ENCODE measurements at places on chromosomes 1 and 21.

DNA sequence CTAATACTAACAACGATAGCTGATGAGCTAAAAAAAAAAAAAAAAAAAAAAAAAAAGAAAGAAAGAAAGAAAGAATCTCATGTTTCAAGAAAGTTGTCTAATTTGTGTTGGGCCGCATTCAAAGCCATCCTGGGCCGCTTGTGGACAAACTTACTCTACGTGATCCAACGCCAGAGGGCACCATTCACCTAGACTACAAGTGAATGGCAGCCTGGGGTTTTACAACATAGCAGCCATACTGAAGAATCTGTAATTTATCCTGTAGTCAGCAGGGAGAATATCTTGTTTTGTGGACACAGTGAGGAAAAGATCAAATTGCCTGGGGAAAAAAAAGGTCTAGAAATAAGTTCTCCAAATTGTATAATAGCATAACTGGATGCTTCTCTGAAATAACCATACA is 47.0 kb downstream of the CYP2J2 start:
- DNase-seq = peak; percentile 60

GRCh38 chr1:51058858-51059257 is 43.2 kb upstream of the C1orf185 start:
- peak; percentile 16 for DNase-seq

- no peak for DNase-seq
These were observed 19.7 kb downstream of the SLC5A9 start for GRCh38 chr1:48242141-48242736.

DNA sequence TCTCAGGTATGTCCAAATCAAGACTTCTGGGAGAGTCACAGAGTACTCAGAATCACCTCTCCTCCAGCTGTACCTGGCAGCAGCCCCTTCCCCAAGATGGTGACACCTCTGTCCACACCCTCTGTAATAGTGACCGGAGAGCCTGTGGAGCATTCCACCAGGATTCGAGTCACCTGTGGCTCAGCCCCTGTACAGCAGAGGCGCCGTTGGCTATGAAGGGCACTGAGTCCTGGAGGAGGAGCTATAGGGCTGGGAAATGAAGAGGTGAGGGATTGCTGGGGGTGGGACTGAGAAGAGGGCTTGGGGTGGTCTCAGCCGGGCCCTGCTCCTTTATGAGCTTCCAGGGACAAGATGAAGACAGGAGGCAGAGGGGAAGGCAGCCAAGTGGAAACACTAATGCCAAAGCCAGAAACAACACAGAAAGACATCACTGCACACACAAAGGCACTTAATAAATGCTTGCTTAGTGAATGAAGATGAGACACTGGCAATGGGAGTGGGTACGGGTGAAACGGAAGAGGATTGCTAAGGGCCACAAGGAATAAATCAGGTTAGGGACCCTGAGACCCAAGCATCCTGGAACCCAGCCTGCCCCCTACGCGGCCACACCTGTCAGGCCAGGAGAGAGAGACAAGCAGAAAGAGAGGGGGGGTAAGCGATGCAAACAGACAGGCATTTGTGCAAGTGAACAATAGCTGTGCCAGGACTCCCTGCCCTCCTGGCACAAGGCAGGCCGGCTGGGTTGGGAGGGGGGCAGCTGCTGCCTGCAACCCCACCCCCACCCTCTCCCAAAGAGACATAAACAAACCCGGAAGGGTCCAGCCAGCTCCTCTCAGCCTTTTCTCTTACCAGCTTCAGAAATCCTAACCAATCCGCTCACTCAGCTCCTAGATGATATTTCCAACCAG is 3.9 kb downstream of the ARHGEF2 start:
- DNase-seq = no peak

GRCh38 chr1:89087241-89087640 is 22.2 kb upstream of the GBP1 start:
- DNase-seq = peak; percentile 5

DNA sequence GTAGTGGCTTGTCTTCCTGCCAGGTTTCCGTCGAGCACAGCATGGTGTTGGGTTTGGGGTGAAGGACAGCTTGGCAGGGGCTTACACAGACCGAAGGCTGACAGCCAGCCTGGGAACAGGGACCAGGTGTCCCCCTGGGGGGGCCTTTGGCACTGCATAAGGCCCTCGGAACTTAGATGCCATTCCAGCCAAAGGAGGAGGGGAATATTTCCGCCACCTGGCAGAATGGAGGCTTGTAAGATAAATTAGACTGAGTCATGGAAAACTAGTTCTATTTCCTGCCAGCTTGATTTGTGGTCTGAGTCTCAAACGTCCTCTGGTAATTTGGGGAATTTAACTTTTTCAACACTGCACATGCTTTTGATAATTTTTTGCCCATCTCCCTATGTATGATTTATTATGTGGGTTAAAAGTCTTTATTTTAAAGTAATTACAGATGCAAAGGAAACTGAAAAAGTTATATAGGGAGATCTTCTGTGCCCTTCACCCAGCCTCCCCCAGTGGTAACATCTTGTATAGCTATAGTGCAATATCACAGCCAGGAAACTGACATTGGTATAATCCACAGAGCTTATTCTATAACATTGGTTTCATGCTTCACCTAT is 11.5 kb upstream of the TMEM51 start:
- DNase-seq = no peak

GRCh38 chr1:185555743-185556142 is 178.4 kb upstream of the HMCN1 start:
- no peak for DNase-seq

GRCh38 chr21:14477133-14477532 is 69.0 kb downstream of the SAMSN1 start:
- DNase-seq = no peak

DNA sequence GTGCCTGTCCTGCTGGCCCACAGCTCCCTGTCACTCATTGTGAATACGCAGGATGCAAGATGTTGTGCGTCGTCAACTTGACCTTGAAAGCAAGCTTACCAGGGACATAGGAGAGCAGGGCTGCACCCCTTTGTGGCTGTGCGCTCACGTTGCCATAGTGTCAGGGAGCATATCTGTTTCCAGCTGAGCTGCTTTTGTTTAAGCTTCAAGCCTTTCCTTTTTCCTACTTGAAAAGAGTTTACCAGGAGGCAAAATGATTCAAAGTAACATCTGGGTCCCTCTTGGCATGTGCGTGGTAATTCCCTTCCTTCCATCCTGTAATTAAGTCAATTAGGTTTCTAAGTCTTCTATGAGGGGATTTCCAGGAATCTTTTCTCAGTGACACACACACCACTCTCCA is 537.1 kb downstream of the AJAP1 start:
- DNase-seq = no peak

DNA sequence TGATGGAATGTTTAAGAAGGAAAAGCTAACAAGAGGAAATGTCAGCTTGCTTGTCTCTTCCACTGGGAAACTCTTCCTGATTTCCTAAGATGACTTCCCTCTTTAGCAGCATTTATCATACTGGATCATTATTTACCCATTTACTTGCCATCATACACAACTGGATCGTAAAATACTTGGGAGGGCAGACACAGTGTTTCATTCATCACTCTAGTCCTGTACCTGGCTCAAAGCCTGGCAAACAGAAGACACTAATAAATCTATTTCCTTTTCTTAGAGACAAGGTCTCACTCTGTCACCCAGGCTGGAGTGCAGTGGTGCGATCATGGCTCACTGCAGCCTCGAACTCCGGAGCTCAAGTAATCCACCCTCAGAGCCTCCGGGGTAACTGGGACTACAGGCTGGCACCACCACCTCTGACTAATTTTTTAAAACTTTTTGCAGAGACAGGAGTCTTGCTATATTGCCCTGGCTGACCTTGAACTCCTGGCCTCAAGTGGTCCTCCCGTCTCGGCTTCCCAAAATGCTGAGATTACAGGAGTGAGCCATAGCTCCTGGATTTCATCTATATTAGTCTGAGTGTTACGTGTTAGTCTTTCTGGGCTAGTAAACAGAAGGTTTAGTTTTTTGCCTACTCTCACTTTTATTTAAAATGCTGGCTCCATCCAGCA is 574.6 kb downstream of the SMYD3 start:
- no peak for DNase-seq

DNA sequence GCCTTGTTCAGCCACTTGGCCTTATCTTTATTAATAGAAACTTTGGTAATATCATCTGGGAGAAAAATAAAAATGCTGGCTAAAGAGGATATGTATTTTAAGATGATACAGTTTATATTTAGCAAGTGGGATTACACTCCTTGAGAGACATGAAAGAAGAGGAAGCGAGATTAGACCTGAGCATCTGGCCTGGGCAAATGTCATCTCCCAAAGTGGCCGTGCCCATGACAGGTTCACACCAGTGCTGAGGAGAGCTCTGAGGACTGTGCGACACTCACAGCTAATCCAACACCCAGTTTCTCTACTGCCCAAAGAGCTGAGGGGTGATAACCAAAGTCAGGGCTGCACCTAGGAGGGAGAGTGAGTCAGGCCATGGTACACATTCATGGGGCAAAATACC is 121.7 kb upstream of the DUSP10 start:
- DNase-seq = no peak

DNA sequence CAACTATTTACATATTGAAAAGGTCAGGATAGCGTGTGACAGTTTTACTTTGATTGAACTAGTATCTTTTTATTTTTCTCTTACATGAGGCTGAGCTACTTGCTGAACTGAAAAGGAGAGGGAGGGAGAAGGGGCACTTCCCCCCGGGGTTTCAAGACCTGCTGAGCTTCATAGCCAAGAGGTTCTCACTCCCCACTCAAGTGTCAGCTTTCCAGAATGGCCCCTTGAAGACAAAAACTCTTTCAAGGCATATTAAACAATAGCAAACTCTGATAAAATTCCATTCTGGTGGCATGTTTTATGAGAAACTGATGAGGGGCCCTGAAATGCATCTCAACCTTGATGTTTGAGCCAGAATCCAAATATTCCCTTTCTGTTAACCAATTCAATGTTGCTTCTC is 143.0 kb downstream of the KAZN start:
- no peak for DNase-seq

GRCh38 chr1:7050751-7051665 is 265.8 kb downstream of the CAMTA1 start:
- DNase-seq = no peak

- no peak for DNase-seq
These were observed 927.5 kb downstream of the ADGRL2 start for GRCh38 chr1:82728206-82728605.

DNA sequence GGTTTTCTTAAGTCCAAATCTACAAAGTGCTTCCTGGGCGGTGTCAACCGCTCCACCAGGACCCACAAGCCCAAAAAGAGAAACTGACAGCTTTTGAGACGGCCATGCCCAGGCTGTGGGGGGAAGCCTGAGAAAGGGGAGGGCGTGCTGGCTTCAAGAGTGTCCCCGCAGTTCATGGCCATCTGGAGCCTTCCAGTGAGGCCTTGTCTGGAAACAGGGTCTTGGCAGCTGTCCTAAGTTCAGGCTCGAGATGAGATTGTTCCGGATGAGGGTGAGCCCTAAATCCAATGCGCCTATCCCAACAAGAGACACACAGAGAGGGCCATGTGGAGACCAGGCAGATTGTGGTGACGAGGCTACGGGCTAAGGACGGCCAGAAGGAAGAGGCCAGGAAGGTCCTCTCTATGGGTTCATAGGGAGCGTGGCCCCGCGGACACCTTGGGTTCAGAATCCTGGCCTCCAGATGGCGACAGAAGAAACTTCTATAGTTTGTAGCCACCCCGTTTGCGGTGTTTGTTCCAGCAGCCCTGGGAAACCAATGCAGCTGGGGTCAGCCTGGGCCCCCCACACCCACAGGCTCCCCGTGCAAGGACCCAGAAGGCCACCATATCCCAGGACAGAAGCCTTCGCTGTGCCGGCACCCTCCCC is 70.2 kb downstream of the ARHGEF16 start:
- DNase-seq = no peak

GRCh38 chr1:230681599-230681998 is 32.3 kb downstream of the AGT start:
- no peak for DNase-seq

GRCh38 chr1:201370500-201370899 is 7.0 kb downstream of the TNNT2 start:
- DNase-seq = no peak

- DNase-seq = no peak
These were observed 2.9 kb upstream of the CLSTN1 start for GRCh38 chr1:9826616-9827015.

GRCh38 chr1:87993051-87993450 is 664.4 kb downstream of the LMO4 start:
- DNase-seq = no peak

DNA sequence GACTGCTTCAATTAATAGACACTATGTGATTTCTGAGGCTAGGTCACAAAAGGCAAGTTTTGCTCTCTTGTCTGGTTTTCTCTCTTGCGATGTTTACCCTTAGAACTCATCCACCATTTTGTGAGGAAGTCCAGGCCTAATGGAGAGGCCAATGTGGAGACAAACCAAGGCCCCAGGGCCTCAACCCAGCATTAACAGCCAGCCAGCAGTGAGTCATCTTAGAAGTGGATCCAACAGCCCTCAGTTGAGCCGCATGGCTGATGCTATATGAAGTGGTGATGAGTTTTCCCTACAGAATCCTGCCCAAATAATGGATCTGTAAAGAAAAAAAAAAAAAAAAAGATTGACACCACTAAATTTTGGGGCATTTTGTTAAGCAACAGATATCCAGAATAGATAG is 95.1 kb downstream of the DNTTIP2 start:
- no peak for DNase-seq

- DNase-seq = no peak
These were observed 63.0 kb downstream of the ROR1 start for GRCh38 chr1:63836830-63837229.

DNA sequence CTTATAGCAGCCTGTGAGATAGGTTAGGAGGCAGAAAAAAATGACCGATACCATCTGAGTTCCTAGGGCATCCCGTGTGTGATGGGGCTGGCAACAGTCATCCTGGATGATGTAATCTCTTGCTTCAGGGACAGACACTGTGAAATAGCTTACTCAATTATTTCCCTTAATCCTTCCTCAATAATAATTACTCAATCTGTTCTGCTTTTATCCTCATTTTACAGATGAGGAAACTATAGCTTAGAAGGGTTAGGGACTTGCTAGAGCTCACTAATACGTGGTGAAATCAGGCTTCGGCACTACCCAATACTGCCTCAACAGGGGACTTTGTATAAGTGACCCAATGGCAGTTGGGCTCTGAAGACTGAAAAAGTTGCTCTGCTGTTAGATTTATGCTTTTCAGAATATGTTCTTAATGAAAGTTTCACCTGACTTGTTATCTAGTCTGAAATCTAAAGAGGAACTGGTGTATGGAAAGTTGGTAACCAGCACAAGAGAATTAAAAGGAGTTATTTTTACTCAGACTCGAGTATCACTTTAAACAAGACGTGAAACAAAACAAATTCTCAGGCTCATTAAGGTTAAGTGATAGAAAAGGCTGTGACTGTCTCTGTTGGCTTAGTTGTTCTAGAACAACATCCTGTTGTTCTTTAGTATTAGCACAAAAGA is 14.4 kb downstream of the CD55 start:
- DNase-seq = no peak

GRCh38 chr1:91799863-91800262 is 86.1 kb downstream of the TGFBR3 start:
- no peak for DNase-seq
